ENCODE measurements at places on chromosomes 4 and X. TPM values are rescaled to one million over a fixed set of nuclear protein-coding genes. Genes with fewer than 3 reads are reported as not detected.

- no peak for DNase-seq
Measured at GRCh38 chr4:118390121-118390520, 37.3 kb upstream of the PRSS12 start.

- DNase-seq = no peak
Measured at GRCh38 chr4:54225598-54226403, 3.3 kb upstream of the PDGFRA start.

The TGIF2LX gene
- not detected for total RNA-seq

The GLRB gene
- total RNA-seq = 51.5 TPM

The TLR3 gene
- total RNA-seq = 1.9 TPM

The MAGEA3 gene
- not detected for total RNA-seq

DNA sequence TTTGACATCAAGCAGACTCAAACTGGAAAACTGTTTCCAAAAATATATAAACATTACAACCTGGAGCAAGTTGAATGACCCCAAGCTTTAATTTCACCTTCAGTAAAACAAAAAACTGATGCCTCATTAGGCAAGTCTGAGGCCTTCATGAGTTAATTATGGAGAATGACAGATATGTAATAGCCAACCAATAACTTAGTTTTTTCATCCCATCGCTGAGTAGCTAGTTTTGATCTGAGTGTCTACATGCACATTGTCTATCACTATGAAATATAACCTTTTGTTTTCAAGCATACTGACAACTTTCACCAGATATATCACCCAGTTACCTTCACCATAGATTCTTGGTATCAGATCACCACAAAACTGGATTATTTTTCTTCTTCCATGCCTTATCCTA is 16.4 kb downstream of the PRKG2 start:
- DNase-seq = no peak

- no peak for DNase-seq
Measured at GRCh38 chrX:13248867-13249486, 70.9 kb downstream of the ATXN3L start.

The SGMS2 gene
- total RNA-seq = 0.94 TPM

All from occipital lobe (tissue), 3 donors.